ENCODE measurements at places on chromosomes 6 and 20.

- DNase-seq: no peak
Observed at GRCh38 chr6:129845696-129846095, 15.4 kb downstream of the TMEM244 start.

GRCh38 chr6:136822046-136822375, 381 bp upstream of the PEX7 start:
- peak; percentile 55 for DNase-seq

GRCh38 chr20:1389703-1390580, 2.9 kb downstream of the FKBP1A start:
- no peak for DNase-seq

- no peak for DNase-seq
Observed at GRCh38 chr6:167533851-167534250, 209.0 kb downstream of the TTLL2 start.

DNA sequence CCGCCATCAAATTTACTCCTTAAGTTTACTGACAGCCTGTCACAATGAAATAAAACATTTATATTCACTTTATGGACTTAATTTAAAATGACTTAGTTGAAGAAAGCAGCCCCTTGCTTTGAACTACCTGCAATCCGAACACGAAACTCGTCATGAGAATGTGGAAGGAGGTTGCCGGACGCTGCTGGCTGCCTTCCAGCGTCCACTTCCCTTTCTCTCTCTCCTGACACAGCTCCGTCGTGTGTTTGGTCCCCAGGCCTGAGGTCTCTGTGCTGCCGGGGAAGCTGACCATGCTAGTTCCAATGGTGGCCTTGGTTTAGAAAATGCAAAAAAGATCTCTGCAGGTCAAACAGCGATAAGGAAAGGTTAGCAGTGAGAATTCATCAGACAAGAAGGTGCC, 519.7 kb downstream of the CDH26 start:
- DNase-seq: no peak

- DNase-seq: peak; percentile 43
Observed at GRCh38 chr6:33008944-33009861, at the start of gene HLA-DOA. HLA-DOA (minus strand) TSS chr6:33009591.

GRCh38 chr6:130697271-130697994, 129.8 kb upstream of the SMLR1 start:
- DNase-seq: no peak

DNA sequence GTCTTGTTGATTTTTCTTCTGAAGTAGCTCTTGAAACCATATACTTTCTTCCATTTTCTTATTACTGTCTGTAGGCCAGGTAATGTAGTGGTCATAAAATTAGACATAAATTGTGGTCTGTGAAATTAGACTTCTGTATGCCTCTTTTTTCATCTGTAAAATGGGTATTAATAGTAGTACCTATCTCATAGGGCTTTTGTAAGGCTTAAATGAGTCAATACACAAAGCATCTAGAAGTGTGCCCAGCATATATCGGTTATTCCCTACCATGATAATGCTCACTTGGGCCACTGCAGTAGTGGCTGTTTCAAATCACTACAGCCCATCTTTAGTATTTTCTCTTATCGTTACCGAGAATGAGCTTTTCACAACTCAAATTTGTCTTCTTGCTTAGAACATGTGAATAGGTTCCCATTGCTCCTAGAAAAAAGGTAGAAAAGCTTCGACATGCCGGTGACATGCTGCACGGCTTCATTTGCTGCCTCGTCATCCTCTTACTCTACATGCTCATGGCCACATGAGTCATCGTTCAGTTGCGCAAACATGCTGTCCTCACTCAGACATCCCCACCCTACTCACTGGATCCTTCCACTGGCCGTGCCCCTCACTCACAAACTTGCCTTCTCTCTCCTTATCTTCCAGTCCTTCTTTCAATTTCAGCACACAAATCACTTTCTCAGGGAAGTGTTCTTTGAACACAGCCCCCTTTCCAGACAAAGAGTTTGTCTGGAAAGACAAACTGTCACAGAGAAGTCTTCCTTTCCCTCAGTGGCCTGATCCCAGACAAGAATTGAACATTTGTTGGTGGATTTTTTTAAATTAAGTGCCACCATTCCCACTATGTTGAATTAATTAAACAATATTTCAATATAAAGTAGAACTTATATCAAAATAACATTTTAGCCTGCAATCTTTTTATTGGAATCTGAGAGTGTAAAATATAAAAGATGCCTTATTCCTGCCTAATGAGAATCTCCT, 32.2 kb upstream of the ERVFRD-1 start:
- peak; percentile 20 for DNase-seq

GRCh38 chr6:82227770-82228169, 19.8 kb downstream of the IBTK start:
- no peak for DNase-seq

All from stimulated activated CD4-positive, alpha-beta T cell treated with anti-CD3 and anti-CD28 coated beads, Interleukin-15, amount 100 ng/mL, for 24 hours (primary cell).